ENCODE measurements at places on chromosomes 1 and 21. TPM values are rescaled to one million over a fixed set of nuclear protein-coding genes. Genes with fewer than 3 reads are reported as not detected.

DNA sequence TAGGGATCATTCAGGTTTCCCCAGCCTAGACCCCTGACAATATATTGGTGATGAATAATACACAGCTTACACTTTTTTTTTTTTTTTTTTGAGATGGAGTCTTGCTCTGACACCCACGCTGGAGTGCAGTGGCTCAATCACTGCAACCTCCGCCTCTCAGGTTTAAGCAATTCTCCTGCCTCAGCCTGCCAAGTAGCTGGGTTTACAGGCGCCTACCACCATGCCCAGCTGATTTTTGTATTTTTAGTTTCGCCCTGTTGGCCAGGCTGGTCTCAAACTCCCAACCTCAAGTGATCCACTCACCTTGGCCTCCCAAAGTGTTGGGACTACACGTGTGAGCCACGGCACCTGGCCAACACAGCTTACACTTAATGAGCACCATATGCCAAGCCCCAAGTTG lies 7.2 kb downstream of the VASH2 start:
- no peak overlapping the region for H3K27ac ChIP-seq
- no peaks in the 10 kb centered on the region for H3K36me3 ChIP-seq
- H3K4me1 ChIP-seq: no peaks in the 10 kb centered on the region
- no peak overlapping the region for H3K4me3 ChIP-seq

- no peak for DNase-seq
- H3K27me3 ChIP-seq: no peaks in the 10 kb centered on the region
- peaks cover 8% of the 10 kb centered on the region for H3K4me1 ChIP-seq
- H3K4me3 ChIP-seq: no peak overlapping the region
Measured at GRCh38 chr21:36973986-36974850, 7.7 kb upstream of the HLCS start.

GRCh38 chr1:97254731-97255463 lies 533.3 kb downstream of the PTBP2 start:
- H3K27me3 ChIP-seq: no peaks in the 10 kb centered on the region
- peaks cover 4% of the 10 kb centered on the region for H3K36me3 ChIP-seq
- H3K4me1 ChIP-seq: no peaks in the 10 kb centered on the region
- H3K4me3 ChIP-seq: no peak overlapping the region

GRCh38 chr1:245901037-245901436 lies 606.0 kb downstream of the SMYD3 start:
- H3K27me3 ChIP-seq: no peaks in the 10 kb centered on the region
- H3K4me3 ChIP-seq: no peak overlapping the region
- DNase-seq: no peak
- H3K36me3 ChIP-seq: peaks cover 3% of the 10 kb centered on the region
- no peak overlapping the region for H3K27ac ChIP-seq

DNA sequence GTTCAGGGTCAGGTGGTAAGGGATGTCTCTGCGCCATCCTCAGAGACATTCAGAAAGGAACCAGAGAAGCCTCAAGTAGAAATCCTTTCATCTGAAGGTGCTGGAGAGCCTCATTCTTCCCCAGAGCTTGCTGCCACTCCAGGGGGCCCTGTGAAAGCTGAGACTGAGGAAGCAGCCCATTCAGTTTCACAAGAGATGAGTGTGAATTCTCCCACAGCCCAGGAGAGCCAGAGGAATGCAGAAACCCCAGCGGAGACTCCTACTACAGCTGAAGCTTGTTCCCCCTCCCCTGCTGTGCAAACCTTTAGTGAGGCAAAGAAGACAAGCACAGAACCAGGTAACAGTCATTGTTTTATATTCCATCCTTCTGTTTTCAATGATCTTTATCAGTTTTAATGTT lies 38.7 kb downstream of the ZBTB40 start:
- peaks cover 5% of the 10 kb centered on the region for H3K4me1 ChIP-seq
- H3K27me3 ChIP-seq: no peaks in the 10 kb centered on the region
- no peak overlapping the region for H3K4me3 ChIP-seq
- DNase-seq: no peak
- H3K27ac ChIP-seq: no peak overlapping the region

DNA sequence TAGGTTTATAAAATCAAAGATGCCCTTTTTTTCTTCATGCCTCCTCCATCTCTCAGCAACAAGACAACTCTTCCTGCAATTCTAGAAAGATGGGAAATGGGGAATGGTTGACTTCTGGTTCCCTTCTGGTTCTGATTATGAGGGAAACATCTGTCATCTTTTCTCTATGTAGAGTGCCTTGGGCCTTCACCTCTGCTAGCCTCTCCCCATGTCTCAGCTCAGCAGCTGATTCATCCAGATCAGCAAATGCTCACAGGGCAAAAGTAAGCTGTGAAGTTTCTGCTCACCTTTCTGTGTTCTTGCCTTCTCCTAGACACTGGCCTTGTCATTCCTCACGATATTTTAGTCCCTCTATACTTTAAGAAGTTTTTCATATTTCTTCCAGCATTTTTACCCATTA lies 17.8 kb upstream of the BECN2 start:
- DNase-seq: no peak
- no peak overlapping the region for H3K4me3 ChIP-seq
- no peaks in the 10 kb centered on the region for H3K27me3 ChIP-seq

GRCh38 chr1:33314416-33314815 lies 6.5 kb downstream of the A3GALT2 start:
- no peak overlapping the region for H3K27ac ChIP-seq
- no peaks in the 10 kb centered on the region for H3K4me1 ChIP-seq
- H3K36me3 ChIP-seq: no peaks in the 10 kb centered on the region
- H3K27me3 ChIP-seq: peaks cover 18% of the 10 kb centered on the region
- no peak for DNase-seq

OR6K3 gene
- total RNA-seq: not detected

Measured in activated CD4-positive, alpha-beta T cell treated with anti-CD3 and anti-CD28 coated beads, Interleukin-2, amount 10 ng/mL, durations not matched to agents 7 days and 5 days (primary cell).